ENCODE measurements at places on chromosomes 16 and 17.
A peak's percentile ranks its signal among the peaks of the same experiment; 100 is the strongest.

DNA sequence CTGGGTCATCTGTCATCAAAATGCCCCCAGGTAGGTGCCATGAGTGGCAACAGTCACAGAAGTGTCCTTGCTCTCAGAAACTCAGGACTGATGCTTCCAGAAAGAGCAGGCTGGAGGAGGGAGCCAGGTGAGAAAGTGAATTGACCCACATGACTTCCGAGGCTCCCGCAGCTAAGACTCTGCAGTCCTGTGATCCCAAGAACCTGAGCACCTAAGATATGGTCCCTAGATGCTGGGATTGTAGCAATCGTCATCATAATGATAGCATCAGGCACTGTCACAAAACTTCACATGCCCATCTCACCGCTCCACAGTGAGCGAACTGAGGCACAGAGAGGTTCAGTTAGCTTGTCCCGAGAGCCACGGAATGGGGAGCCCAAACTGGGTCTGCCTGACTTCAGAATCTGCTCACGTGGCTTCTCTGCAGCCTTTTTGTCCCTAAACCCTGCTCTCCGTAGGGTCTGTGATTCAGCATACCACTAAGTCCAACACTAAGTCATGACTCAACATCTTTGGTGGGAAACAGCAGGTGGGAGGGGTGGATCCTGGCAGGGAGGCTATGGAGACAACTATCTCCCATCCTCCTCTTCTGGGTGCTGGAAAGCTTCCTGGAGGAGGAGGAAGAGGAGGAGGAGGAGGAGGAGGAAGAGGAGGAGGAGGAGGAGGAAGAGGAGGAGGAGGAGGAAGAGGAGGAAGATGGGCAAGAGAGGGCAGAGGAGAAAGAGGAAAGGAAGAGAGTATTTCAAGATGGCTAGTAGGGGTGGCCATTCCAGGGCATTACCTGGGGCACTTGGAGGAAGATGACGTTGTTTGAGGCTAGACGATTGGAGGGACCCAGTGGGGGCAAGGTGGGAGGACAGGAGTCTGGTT lies 55.5 kb upstream of the DLX4 start:
- DNase-seq: no peak

DNA sequence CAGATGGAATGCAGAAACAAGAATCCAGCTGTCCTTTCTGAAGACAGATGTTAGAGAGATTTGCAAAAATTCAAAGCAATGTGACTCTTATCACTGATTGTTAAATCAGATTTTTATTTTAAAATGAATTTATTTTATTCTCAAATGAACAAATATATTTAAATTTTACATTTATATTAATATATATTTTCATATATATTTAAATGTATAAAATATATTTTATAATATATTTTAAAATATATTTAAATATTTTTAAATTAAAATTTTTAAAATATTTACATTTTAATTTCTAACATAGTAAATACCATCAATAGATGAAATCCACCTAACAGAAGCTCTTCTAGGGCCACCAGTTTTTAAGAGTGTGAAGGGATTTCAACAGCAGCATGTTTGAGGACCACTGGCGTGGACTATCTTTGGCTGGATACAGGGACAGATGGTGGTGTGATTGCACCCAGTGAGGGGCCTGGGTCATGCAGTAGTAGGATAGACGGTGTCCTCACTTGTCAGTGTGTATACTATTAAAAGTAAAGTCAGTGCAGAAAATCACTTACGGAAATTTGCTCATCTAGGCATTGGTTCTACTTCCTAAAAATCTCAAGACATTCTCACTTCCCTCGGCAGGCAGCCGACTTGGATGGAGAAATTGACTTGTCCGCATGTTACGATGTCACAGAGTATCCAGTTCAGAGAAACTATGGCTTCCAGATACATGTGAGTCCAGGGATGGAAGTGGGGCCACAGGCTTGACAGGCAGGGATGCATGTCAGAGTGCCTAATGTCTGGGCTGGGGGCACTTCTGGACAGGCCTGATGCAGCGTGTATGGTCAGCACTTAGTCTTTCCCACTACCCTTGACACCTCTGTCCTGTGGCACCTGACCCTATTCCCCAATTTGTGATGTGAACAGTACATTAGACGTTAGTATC lies 56.3 kb downstream of the PLD6 start:
- DNase-seq: no peak

DNA sequence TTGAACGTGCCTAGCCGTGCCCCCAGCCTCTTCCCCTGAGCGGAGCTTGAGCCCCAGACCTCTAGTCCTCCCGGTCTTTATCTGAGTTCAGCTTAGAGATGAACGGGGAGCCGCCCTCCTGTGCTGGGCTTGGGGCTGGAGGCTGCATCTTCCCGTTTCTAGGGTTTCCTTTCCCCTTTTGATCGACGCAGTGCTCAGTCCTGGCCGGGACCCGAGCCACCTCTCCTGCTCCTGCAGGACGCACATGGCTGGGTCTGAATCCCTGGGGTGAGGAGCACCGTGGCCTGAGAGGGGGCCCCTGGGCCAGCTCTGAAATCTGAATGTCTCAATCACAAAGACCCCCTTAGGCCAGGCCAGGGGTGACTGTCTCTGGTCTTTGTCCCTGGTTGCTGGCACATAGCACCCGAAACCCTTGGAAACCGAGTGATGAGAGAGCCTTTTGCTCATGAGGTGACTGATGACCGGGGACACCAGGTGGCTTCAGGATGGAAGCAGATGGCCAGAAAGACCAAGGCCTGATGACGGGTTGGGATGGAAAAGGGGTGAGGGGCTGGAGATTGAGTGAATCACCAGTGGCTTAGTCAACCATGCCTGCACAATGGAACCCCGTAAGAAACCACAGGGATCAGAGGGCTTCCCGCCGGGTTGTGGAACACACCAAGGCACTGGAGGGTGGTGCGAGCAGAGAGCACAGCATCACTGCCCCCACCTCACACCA lies 724 bp downstream of the GAA start:
- DNase-seq: no peak

- DNase-seq: no peak
Measured at GRCh38 chr17:7843257-7843535, 9.2 kb downstream of the KDM6B start.

GRCh38 chr16:65123396-65124211 lies 1.7 kb upstream of the CDH11 start:
- no peak for DNase-seq

DNA sequence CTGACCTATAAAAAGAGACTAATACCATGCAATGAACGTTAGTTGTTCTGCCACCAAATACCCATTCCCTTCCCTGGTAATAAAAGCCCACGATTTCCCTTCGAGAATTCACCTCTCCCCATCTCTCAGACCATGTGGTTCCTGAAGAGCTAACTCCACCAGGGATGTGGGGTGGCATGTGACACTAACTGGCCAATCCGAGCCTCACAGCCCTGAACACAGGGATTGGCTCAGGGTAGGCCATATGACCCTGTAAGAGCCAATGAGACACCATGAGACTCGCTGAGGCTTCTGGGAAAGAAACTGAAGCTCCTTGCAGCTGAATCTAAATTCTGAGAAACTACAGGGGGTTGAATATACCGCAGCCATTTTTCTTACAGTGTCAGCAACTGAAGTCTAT lies 21.1 kb downstream of the HELZ start:
- DNase-seq: no peak

DNA sequence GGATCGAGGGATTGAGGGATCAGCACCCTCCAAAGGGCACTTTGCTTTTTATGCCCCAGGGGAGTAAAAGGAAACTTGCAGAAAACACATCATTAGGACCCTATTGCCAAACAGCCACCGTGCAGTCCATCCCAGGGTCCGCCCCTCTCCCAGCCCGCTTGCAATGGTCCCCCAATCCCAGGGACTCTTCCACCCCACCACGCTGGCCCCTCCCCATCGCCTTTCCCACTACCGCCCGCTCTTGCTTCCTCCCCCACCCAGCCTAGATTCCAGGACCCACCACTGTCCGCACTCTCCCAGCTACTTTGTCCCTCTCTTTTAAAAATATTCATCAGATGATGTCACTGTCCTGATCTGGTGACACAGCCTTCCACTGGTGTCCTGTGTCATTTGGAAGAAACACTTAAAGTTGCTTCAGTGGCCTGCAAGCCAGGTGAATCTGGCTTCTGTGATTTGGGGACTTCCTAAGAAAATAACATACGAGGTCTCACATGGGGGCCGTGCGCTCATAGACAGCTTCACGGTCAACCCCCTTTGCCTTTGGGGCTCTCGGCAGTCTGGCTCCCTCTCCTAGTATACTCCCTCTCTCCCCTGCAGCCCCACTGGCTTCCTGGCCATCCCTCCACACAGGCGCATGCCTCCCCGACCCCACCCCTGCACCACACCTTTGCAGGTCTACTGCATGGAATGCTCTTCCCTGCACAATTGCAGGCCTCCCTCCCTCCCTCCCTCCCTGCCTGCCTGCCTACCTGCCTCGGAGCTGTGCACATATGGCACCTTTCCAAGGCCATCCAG lies 127.9 kb downstream of the RBFOX3 start:
- DNase-seq: no peak

- DNase-seq: no peak
Measured at GRCh38 chr16:54546521-54546920, 259.9 kb upstream of the IRX3 start.

DNA sequence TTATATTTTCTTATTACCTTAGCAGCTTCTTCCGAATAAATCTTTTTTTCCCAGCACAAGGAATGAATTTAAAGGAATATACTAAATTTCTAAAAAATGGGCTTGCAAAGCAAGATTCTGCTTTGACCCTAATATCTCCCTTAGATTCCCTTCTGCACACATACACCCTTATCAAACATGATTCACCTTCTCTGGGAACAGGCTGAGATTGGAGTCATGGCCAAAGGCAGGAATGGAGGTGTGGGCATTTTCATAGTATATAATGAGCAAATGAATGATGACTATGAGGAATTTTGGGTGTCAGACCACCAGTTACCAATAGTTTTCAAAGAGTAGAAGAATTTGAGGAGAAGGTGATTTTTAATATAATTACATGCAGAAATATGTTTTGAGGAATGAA lies 231.3 kb upstream of the CDH11 start:
- DNase-seq: no peak

DNA sequence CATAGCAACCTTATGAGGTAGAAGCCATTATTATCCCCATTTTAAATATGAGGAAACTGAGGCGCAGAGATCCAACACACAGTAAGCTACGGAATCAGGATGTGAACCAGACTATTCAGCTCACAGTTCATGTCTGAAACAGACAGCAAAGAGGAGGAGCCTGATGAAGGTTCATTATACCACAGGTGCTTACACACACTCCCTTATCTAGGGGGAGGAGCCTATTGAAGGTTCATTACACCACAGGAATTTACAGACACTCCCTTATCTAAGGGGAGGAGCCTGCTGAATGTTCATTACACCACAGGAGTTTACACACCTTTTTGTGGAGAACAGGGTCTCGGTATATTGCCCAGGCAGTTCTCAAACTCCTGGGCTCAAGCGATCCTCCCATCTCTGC lies 21.9 kb downstream of the C16orf95 start:
- no peak for DNase-seq

- no peak for DNase-seq
Measured at GRCh38 chr17:31053071-31053470, 41.7 kb upstream of the NF1 start.

GRCh38 chr16:66519482-66520373 lies 30.2 kb downstream of the TK2 start:
- DNase-seq: no peak

- no peak for DNase-seq
Measured at GRCh38 chr16:15808071-15808470, 48.8 kb downstream of the MYH11 start.

GRCh38 chr17:11366272-11366850 lies 125.3 kb downstream of the SHISA6 start:
- no peak for DNase-seq

DNA sequence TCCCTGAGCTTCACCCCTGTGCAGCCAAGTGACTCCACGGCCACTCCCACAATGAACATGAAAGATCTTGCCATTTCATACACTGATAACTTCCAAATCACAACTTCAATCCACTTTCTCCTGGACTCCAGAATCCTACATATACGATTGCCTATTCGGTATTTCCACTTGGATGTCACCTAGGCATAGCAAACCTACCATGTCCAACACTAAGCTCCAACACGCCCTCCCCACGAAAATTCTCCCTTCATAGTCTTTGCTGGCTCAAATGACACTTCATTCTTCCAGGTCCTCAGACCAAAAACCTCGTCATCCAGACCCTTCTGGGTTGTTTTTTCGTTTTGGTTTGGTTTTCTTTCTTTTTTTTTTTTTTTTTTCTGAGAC lies 1.9 kb downstream of the GLTPD2 start:
- DNase-seq: no peak

- DNase-seq: peak; percentile 97
Measured at GRCh38 chr16:87387942-87388817, 4.0 kb upstream of the MAP1LC3B start.

GRCh38 chr17:37530420-37530819 lies 40.7 kb downstream of the DUSP14 start:
- no peak for DNase-seq

GRCh38 chr16:50671644-50672260 lies 9.4 kb downstream of the SNX20 start:
- no peak for DNase-seq

GRCh38 chr17:82367724-82368524 lies 3.6 kb upstream of the UTS2R start:
- peak; percentile 97 for DNase-seq

GRCh38 chr17:49053171-49053829 lies 56.1 kb downstream of the IGF2BP1 start:
- DNase-seq: no peak

GRCh38 chr16:24925163-24925562 lies 79.4 kb downstream of the SLC5A11 start:
- no peak for DNase-seq

DNA sequence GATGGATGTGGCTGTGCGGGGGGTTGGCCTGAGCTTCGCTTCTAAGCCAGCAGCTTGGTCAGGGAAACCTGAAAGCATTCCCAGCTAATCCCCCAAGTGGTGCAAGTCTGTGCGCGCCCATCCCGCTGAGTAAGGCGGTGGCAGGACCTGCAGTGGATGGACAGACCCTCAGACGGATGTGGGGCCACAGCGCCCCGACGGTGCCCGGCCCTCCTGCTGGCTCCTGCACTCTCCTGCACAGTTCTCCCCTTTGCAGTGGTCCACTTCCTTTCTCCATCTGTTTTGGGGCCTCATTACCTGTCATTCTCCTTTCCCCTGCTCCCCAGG lies 2.3 kb downstream of the ATP2A1 start:
- no peak for DNase-seq

GRCh38 chr16:3954411-3954921 lies 74.0 kb upstream of the CREBBP start:
- no peak for DNase-seq

DNA sequence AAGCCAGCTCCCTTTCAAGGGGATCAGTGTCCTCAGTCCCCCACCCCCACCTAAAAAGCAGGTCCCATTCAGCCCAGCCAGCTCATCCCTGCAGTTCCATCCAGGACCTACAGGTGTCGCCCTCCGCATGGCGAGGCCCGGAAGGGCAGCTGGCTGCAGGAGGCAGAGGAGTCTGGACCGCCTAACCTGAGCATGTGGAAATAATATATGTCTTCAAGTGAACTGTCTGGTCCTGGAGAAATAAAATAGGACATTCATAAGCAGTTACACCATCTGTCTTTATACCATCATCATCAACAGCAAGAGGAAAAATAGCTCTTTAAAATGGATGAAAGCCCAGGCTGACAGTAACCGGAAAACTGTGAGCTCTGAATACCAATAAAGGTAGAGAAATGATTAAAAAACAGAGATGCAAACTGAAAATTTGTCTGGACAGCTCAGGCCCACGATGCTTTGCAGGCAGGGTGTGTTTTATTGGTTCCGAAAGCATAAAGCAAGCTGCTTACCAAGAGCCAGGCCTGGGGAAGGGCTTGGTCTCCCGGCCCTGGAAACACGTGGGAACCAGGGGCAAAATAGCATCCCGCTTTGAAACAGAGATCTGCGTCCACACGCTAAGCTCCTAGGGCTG lies 215.2 kb downstream of the ZFHX3 start:
- DNase-seq: peak; percentile 55
